Islet precursor cell (in vitro differentiated cells): ENCODE measurements at places on chromosomes 3 and 15.
A peak's percentile ranks its signal among the peaks of the same experiment; 100 is the strongest.

GRCh38 chr3:13501056-13501455 is 20.9 kb downstream of the HDAC11 start:
- no peak for DNase-seq

DNA sequence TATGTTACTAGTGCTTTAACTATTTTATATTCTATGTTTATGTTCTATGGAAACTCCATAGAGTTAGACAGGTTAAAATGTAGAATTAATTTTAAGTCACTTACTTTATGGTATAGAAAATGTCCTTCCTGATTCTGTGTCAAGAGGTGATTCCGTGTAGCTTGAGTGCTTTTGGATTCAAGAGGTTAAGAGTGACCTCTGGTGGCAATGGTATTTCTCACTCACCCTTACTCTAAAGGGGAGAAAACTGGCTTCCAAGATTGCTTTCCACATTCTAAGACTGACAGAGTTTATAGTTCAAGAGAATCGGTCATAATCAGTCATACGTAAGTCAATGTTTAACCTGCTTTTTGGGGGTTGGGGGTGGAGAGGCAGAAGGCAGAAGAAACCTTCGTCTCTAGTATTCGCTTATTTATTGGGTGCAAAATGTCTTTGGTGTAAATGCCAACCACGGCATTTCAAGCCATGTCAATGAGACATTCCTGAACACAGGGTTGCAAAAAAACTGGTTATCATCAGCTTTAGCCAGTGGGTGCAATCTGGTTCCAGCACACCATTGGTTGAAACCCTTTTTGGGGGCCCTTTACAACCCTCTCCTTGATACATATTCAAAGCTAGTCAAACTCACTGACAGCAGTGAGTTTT is 92.0 kb upstream of the VGLL3 start:
- no peak for DNase-seq

GRCh38 chr3:24802614-24803013 is 308.0 kb upstream of the THRB start:
- no peak for DNase-seq

DNA sequence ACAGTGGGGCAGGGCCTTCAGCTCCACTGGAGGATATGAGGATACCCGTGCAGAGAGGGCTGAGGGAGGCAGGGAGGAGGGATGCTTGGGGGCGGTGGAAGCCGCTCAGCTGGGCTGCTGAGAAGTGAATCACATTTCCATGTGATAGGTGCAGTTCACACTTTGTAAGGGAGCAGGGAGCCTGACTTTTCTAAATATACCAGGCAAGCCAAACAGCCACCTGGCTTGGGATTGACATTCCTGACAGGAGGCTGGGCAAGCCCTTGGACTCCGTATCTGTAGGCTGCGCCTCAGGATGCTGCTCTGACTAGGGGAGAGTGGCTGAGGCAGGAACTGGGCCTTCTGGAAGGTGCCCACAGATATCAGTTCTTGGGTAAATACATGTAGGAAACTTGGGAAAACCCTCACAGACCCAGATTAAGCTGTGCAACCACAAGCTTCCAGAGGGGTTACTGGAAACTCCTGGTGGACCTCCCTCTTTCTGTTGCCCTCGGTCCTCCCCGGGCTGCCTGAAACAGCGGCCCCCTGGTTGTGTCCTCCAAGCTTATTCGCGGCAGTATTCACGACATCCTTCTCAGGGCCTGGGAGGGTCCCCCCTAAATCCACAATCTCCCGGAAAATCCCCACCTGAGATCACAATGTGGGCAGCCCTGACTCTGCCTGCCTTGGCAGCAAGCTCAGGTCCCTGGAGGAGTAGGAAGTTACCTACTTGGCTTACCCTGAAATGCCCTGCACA is 33.0 kb upstream of the ADCY5 start:
- DNase-seq: no peak

GRCh38 chr15:26128611-26129140 is 265.5 kb upstream of the ATP10A start:
- DNase-seq: no peak

DNA sequence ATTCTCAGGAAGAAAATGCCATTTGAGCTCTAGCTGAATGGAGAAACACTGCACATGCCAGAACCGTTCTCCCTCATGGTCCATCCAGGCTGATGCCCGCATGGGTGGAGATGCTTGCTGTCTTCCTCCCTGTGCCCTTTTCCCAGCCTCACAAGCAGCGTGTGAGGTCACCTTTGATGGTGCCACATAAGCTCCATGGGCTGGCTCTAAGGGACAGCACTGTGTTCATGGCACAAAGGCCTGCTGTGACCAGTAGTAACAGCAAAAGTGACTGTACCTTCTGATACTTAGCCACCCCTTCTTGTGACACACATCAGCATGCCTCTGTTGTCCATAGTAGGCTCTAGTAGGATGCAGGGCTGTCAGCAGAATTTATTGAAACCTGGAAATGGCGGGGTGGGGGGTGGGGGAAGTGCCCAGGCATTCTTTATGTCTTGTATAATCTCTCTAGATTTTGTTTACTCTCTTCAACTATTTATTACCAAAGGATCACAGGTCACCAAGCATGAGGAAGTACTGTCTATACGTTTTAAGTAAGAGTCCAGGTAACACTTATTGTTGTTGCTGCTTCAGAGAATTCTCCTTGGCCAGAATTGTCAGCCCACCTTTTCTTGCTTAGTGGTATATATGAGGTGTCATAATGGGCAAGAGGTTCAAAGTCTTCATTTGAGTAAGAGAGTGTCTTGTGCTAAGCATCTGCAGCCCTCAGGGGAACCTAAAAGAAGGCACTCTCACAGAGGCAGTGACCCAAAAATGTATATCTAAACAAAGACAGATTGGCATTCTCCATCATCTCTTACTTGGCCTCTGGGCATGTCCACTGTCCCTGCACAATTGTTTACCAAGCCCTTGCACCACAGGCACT is 56.5 kb downstream of the RAB7A start:
- no peak for DNase-seq

- no peak for DNase-seq
Observed at GRCh38 chr3:167502401-167502800, 28.6 kb upstream of the SERPINI2 start.

GRCh38 chr3:171393032-171393744 is 67.0 kb downstream of the TNIK start:
- peak; percentile 60 for DNase-seq

DNA sequence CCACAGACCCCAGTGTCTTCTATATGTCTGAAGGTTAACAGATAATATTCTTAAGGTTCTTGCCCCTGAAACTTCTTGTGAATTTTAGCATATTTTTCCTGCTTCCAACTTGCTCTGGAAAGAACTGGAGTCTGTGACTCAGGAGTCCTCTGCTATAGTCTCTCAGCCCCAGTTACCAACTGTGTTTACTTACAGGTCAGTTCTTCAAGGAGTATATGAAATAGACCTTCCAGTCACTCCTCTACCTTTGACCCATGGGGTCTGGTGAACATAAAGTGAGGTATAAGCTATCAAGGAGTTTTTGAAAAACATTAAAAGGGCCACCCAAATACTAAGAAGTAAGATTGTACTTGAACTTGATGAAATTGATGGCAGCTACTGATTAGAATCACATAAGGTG is 139.2 kb upstream of the ROPN1 start:
- no peak for DNase-seq

DNA sequence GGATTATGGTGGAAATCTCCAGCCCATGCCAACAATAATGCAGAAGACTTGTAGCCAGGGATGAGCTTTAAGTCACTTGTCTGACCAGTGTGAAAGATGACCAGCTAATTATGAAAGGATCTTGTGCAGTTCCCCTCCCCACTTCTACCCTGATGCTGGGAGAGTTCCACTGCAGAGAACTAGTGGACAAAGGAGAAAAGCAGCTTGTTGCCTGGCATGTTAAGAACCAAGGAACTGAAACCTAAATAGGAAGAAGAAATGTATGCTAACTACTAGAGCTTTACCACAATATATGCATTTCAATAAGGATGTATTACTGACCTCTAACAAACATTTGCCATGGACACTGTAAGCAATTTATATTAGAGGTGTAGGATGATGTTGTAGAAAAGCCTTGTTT is 52.2 kb upstream of the CSTA start:
- DNase-seq: no peak

DNA sequence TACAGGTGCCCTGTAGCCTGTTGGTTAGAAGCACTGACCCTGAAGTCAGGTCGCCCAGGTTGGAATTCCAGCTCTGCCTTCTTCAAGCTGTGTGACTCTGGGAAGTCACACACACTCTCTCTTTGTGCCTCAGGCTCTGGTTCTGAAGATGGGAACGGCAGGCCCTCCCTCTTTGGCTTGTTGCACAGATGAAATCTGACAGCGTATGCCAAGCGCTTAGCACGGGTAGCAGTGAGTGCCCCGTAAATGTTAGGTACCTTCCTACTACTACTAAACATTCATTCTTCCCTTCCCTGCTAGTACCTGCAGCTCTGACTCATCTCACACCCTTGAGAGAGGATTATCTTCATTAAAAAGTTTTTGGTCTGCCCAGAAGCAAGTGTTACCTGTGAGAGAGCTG is 139.0 kb downstream of the PGPEP1L start:
- peak; percentile 70 for DNase-seq

DNA sequence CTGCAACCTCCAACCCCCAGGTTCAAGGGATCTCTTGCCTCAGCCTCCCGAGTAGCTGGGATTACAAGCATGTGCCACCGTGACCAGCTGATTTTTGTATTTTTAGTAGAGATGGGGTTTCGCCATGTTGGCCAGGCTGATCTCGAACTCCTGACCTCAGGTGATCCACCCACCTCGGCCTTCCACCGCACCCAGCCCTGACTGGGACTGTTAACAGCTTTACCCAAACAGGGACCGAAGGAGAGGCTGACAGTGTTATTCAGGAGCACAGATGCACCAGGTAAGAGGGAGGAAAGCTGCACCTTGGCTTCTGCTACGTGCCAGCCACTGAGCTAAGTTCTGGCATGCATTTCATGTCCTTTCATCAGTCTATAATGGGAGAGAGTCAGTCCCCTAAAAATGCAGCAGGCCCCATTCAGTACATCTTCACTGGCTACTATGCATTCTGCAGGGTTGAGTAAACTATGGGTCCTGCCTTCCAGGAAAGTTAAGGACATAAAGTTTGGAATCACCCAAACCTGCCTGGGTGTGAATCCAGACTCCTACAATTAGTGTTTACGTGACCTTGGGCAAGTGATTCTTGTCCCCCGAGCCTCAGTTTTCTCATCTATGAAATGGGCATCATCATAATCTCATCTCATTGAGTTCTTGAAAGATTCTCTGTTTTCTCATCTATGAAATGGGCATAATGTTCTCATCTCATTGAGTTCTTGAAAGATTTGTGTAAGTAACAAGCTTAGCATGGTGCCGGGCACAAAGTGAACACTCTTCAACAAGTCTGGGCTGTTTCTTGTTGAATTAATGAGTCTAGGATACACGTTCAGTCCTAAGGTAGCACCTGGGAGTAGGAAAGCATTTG is 82.2 kb downstream of the CPN2 start:
- DNase-seq: peak; percentile 29

- no peak for DNase-seq
Observed at GRCh38 chr15:29097971-29098370, 171.7 kb downstream of the NSMCE3 start.

- DNase-seq: no peak
Observed at GRCh38 chr15:64763462-64763861, 11.9 kb downstream of the RBPMS2 start.

- no peak for DNase-seq
Observed at GRCh38 chr15:94478763-94479162, 247.4 kb downstream of the MCTP2 start.

DNA sequence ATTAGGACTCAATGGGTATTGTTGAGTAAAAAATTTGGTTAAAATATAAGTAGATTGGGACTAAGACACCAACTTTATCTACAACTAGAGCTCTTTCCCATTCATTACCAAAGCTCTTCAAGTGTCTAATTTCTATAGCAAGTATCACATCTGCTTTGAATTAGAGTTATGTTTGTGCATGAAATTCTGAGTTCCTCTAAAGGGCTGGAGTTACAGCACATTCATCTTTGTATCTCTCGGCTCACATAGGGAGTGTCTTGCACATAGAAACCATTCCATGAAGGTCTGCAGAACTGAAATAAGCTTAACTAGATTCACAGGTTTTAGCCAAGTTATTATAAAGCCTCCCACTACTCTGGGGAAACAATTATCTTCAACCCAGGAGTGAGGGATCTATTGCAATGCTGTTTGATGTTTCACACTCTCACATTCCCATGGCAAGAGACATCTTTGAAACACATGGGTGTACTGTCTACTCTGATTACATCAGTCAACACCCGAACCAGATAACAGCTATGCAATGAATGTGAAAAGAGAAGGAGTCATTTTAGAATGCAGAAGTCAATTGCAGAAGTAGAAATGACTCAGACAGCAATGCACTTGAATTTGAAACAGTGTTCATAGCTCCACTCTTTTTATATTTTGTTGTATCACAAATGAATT is 93.1 kb upstream of the KBTBD8 start:
- DNase-seq: no peak

- no peak for DNase-seq
Observed at GRCh38 chr3:11156026-11156410, 1.7 kb downstream of the HRH1 start.

- no peak for DNase-seq
Observed at GRCh38 chr3:191388823-191389222, 58.5 kb upstream of the UTS2B start.

DNA sequence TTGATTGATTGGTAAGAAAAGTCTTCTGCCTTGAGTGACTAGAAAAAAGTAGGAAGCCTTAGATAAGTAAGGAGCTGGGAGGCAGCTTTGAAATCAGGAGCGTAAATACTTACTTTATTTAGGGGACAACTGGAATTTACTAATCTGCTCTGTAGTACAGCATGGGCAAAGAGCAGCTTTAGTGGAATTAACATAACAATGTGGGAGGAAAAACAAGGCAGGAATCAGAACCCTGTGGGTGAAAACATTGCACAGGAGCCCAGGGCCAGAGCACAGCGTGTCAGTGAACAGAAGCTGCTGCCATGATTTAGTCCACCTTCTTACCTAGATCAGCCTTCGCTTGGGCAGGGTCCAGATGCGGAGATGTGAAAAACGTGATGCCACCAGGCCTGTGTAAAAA is 14.6 kb downstream of the FMN1 start:
- DNase-seq: no peak

DNA sequence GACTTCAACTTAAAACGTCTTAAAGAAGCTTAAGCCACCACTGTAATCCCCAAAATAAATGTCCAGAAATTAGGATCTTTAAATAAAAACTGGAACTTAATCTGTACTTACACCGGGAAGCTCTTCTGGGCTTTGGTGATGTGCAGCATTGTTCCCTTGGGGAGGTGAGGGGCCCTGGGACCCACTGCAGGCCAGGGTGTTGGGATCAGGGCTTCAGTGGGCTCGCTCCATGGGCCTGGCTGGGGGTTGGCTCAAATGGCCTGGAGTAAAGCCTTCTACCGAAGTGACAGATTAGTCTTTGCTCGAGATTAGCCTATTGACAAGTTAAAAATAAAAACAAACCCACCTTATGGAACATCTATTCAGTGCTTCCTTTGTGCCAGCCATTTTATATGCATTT is 6.1 kb upstream of the RNU6-1 start:
- no peak for DNase-seq

DNA sequence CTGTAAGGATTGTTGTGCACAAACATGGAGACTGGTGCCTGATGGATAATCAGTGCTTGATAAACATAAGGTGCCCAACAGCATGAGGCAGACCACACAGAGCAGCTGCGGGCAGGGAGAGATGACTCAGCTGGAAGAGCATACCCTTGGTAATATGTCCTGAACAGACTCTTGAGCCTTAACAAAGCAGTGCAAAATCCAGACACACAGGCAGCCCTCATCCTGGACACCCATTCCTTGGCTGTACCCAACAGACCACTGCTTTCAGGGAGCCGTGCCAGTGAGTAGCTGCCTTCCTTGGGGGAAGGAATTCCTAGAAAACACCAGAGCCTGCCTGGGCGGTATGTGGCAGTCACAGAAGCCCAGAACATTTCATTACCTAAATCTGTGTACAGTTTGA is 156.2 kb downstream of the CLSTN2 start:
- DNase-seq: peak; percentile 54
